ENCODE measurements at places on chromosomes 1 and 21. TPM values are rescaled to one million over a fixed set of nuclear protein-coding genes. Genes with fewer than 3 reads are reported as not detected.

DNA sequence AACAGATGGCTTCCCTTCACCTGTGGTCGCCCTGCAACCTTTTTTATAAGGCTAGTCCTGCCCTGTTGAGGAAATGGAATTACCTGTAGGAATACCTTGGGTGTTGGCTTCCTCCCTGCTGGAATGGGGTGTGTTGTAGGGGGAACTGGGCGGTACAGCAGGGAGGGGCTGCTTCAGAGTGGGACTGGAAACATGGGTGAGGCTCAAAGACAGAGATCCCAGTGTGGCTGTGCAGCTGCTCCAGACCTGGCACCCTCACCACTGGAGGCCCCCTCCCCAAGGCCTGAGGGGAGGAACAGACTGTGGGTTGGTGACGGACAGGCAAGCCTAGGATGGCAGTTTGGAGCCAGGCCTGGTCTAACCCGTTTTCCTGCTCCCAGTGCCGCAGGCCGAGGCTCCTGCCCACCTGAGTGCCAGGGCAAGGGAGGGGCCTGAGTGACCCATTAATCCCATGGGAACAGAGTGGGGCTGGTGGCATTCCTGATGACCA lies 4.5 kb downstream of the EFNA3 start:
- no peak for DNase-seq

Gene MLLT11
- total RNA-seq, result 4.4 TPM

DNA sequence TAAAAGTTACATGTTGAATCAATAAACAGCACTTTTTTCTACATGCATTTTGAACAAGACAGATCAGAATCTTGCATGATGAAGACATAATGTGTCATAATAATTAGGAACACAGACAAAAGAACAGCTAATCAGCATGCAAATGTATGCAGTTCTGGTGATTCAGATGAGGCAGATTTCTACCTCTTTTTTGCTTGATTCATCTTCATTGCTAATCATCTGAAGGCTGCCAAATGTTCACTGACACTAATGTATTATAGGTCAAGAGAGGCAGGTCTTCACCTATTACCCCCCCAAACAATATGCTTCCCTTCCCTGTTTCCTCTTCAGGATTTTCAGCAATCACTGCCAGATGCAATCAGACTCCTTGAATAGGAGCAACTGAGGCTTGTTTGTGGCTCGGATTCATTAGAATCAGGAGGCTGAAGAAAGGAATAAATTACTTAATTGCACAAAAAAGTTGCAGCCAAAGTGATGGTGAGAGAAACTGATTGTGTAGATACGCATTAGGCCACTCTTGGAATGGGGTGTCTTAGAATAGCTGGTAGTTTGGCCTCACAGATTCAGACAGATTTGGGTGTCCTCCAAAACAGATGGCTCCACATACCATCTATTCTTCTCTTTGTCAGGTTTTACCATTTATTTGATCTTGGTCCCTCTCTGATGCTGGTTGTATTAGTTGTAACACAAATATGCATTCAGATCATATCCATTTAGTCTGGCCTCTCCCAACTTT lies 275.4 kb downstream of the RPS6KC1 start:
- DNase-seq, result no peak

Gene CADM3
- not detected for total RNA-seq

Gene IL22RA1
- total RNA-seq, result not detected

- DNase-seq, result no peak
Observed at GRCh38 chr1:20530901-20531300, 21.5 kb upstream of the FAM43B start.

Gene ATG4C
- total RNA-seq, result 16.2 TPM

Gene CRYBG2
- 1.6 TPM for total RNA-seq

Gene LCE1D
- total RNA-seq, result not detected

Gene SWT1
- 3.0 TPM for total RNA-seq

DNA sequence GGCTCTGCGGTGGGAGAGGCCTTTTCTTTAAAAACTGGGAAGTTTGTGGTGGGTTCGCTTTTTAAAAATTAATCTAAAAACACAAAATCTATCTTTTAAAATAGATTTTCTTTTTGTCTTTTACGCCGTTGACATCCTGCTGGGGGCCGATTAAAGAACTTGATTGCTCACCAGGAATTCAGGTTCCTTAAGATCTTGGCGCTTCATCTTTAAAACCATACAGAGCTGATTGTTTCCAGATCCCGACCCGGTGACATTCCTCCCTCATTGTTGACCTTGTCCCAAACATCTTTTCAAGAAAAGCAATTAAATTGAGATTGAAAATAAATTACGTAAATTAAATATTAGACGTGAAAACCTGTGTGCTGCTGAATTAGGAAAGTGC lies 546 bp upstream of the ZNF697 start:
- DNase-seq, result no peak

Gene NBPF10
- 1.7 TPM for total RNA-seq

DNA sequence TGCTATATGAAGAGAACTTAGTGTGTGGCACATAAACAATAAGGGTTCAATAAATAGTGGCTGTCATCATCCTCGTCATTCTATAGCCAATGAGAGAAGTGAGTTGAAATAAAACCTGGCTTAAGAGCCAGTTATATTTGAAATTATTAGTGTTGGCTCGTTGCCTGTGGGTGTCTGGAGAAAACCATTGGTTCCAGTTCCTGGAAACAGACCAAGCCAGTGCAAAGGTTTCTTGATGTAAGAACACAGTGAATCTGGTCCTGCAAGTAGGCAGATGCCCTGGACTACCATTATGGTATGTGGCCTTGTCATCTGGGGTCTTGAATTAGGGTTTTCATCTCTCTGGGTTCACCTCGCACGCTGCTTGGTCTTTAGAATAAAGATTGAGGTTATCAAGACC lies 43.3 kb downstream of the URB2 start:
- DNase-seq, result no peak

Gene RNU1-3
- total RNA-seq, result 1,573 TPM

Gene FCGR1A
- total RNA-seq, result not detected

DNA sequence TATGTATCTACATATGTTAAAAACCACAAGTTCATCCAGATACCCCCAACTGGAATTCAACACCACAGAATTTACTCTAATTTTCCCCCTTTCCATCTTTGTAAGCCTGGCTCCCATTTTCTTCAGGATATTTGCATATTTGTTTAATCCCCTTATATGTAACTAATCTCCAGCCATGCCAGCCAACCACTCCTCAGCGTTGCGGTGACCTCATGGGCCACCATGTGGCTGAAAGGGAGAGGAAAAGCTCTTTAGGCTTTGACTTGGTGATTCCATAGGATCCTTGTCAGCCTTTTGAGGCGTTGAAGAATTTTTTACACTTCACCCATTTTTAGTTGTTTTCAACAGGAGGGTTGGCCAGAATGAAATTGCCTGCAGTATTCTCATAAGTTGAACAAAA lies 10.0 kb downstream of the CLDN19 start:
- DNase-seq, result no peak

DNA sequence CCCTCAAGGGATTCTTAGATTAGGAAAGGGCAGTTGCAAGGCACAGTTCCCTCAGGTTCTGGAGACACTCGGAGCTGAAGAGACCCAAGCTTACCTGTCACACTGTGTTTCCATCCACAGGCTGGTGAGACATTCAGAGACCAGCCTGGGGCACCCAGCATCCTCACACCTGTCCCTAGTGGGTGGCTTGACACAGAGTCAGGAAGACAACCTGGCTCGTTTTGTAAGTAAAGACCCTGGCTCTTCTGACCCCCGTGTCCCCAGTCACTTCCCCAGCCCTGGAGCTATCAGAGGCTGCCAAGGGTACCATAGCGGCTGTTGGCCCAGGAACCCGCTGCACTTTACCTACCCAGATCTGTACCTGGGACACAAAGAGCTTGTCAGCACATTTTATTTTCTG lies 409.8 kb downstream of the MATN1 start:
- no peak for DNase-seq

Gene DENND2C
- 0.65 TPM for total RNA-seq

- DNase-seq, result no peak
Observed at GRCh38 chr1:78367700-78368099, 123.1 kb upstream of the PTGFR start.

DNA sequence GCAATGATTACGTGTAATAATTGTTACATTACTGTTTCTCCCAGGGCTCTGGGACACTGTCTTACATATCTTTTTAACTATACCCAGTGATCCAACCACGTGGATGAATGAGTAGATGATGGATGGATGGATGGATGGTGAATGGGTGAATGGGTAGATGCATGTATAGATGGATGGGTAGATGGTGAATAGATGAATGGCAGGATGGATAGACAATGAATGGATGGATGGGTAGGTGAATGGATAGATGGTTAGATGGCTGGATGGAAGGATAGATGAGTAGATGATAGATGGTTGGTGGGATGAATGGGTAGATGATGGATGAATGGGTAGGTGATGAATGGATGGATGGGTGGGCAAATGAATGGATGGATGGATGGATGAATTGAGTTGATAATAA lies 135.9 kb downstream of the HUNK start:
- no peak for DNase-seq

GRCh38 chr1:70667494-70668170 lies 256.6 kb downstream of the CTH start:
- DNase-seq, result no peak

Gene RIIAD1
- total RNA-seq, result not detected

GRCh38 chr1:205812271-205812877 lies 624 bp downstream of the SLC41A1 start:
- peak; percentile 36 for DNase-seq

Gene NFIA
- 3.2 TPM for total RNA-seq

Gene LCE1C
- total RNA-seq, result not detected

- DNase-seq, result no peak
Observed at GRCh38 chr1:10738061-10739058, 58.1 kb downstream of the CASZ1 start.

DNA sequence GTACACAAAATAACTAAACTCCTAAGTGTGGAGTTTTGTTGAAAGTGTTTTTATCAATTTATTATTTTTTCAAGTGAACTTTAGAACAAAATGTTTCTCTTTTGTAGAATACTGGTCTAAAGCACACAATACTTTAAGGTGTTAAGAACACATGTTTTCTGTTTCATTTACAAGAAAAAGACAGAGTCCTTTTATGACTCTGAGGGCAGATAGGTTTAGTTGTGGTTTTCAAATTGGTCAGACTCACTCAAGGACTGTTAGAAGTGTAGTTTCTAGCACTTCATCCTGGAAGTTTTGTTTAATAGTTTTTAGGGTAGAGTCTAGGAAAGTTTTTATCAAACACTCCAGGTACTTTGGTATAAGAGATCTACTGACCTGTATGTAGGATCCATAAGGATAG lies 376.5 kb downstream of the LRRIQ3 start:
- no peak for DNase-seq

GRCh38 chr21:42836767-42837301 lies 42.5 kb downstream of the WDR4 start:
- no peak for DNase-seq

- no peak for DNase-seq
Observed at GRCh38 chr1:87560601-87561360, 232.1 kb downstream of the LMO4 start.

DNA sequence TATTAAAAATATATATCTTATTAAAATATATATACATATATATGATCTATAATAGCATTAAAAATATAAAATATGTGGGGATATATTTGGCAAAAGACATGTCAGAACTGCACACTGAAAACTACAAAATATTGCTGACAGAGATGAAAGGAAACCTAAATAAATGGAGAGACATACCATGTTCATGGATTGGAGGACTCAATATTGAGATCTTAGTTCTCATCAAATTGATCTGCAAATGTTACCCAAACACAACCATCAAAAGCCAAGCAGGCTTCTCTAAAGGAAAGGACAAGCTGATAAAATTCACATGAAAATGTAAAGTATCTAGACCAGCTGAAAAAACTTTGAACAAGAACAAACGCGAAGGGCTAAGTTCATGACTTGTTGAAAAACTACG lies 7.2 kb downstream of the NADK start:
- no peak for DNase-seq

Gene ENAH
- 0.81 TPM for total RNA-seq

GRCh38 chr1:80818211-80818610 lies 982.5 kb upstream of the ADGRL2 start:
- no peak for DNase-seq

DNA sequence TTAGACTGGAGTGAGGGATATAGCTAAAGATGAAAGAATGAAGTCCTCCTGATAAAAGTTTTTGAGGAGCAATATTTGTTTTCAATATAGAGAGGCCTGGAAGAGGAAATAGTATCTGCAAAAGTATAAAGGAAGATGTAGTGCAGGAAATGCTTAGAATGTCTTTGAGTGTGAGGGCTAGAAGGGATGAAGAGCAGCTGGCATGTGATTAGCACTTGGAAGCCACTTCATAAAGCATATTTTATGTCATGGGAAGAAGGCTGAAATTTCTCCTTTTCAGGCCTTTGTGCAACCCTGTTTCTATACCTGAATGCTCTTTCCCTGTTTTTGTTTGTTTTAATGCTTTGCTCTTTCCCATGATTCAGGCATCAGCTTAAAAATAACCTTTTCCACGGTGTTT lies 323.3 kb upstream of the DEPDC1 start:
- DNase-seq, result no peak

Gene FAM43B
- not detected for total RNA-seq

DNA sequence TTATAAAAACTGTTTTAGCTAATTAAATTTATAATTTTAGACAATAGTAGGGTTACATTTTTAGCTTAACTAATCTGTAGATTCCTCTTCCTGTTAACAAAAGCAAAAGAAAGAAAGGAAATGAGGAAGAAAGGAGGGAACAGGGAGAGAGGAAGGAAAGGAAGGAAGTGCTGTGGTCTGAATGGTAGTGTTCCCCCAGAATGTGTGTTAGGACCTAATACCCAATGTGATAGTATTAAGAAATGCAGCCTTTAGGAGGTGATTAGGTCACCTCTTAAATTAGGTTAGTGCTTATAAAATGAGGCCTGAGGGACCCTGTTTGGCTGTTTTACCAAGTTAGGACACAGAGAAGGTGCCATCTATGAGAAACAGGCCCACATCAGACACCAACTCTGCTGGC lies 136.9 kb upstream of the SAMSN1 start:
- DNase-seq, result no peak

GRCh38 chr21:42062236-42063022 lies 8.7 kb upstream of the UMODL1 start:
- peak; percentile 86 for DNase-seq

DNA sequence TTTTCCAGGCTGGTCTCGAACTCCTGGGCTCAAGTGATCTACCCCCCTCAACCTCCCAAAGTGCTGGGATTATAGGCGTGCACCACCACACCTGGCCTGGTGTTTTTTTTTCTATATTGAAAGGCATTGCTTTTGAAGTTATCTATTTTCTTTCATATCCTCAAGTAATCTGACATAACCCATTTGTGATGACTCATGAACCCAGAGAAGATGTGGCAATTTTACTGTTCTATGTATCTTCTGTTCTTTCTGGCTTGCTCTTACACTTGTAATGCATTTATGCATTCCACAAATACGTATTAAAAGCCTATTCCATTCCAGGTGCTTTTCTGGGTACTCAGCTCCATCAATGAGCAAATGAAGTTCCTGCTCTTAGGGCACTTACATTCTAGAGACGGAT lies 29.9 kb upstream of the ERRFI1 start:
- no peak for DNase-seq
